HL-60 (cell line): ENCODE measurements at places on chromosomes 5 and 9.
A peak's percentile ranks its signal among the peaks of the same experiment; 100 is the strongest.

- DNase-seq, result no peak
Observed at GRCh38 chr9:112354081-112354743, 20.8 kb upstream of the PTBP3 start.

GRCh38 chr5:10731913-10732312 lies 29.1 kb downstream of the DAP start:
- DNase-seq, result no peak

DNA sequence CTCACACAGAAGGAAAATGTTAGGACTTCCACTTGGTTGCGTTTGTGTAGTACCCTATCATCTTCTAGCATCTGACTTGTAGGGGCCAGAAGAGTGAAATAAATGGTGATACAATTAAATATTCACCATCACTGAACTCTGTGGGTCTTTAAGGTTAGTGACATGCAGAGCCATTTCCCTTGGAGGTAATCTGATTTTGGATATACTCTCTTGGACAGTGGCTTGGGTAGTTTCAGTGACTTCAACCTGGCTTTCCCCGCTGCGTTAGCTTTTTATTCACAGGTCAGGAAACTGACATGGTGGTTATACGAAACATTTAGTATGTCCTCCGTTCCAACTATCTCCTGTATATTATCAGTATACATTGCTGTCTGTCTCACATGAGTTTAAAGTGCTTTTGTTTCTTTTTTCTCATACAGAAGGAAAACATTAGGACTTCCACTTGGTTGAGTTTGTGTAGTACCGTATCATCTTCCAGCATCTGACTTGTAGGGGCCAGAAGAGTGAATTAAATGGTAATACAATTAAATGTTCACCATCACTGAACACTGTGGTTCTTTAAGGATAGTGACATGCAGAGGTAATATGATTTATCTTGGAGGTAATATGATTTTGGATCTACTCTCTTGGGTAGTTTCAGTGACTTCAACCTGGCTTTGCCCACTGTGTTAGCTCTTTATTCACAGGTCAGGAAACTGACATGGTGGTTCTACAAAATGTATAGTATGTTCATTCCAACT lies 883.6 kb downstream of the TAF11L14 start:
- no peak for DNase-seq

GRCh38 chr5:73151766-73152410 lies 21.1 kb upstream of the TMEM174 start:
- no peak for DNase-seq

DNA sequence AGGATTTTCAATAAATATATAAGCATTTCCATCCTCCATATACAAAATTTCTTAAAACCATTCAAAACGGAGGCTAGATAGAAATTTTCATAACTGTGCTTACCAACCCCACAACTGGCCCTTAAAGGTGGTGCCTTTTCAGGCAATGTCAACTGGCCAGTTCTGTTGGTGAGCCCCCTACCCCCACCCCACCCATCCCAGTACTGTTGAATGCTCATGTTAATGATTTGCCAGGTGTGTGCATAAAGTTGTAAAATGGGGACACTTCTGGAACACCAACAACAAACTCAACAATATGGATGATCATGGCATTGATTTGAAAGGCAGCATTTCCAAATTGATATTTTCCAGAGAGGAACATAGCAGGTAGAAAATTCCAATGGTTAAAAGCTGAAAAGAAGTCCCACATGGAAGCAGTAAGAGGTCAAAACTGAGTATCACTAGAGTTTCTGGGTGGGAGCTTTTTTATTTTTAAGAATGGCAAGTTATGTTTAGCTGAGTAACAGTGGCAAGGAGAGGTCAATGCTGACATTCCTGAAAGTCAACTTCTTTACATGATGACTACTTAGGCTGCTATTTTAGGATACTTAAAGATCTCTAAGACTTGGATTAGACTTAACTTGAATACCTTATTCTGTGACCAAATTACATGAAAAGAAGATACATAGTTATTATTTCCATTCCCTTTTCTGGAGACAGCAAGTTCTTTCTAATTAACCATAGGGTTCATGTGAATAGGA lies 2.7 kb downstream of the LEAP2 start:
- DNase-seq, result no peak

DNA sequence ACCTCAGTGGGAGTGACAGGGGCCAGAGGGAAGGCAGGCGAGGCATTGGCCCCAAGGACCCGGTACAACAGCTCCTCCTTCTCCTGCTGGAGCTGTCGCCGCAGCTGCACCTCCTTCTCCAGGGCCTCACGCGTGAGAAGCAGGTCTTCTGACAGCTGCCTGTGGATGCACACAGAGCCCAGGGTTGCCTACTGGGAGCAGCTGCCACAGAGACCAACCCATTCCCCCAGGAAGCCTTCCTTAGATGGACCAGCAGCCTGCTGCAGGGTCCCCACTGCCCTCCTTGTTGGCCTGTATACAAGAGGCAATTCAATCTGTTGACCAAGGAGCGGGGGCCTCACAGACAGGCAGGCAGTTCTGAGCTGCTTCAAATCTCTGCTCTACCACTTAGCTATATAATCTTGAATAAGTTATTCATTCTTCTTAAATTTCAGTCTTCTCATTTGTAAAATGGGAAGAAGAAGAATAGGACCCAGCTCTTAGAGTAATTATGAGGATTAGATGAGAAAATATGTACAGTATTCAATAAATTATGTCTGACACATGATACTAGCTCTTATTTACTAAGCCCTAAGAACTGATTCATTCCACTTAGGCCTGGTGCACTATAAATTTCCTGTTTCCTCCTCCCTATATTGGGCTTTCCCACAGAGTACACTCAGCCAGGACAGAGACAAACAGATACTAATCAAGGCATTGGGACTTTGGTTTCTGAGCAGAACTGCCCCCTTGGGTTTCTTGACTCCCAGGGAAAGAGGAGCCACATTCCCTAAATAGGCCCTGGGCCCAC lies 26.1 kb upstream of the ANXA6 start:
- DNase-seq, result no peak

GRCh38 chr5:96004754-96005153 lies 43.1 kb upstream of the ELL2 start:
- DNase-seq, result no peak

DNA sequence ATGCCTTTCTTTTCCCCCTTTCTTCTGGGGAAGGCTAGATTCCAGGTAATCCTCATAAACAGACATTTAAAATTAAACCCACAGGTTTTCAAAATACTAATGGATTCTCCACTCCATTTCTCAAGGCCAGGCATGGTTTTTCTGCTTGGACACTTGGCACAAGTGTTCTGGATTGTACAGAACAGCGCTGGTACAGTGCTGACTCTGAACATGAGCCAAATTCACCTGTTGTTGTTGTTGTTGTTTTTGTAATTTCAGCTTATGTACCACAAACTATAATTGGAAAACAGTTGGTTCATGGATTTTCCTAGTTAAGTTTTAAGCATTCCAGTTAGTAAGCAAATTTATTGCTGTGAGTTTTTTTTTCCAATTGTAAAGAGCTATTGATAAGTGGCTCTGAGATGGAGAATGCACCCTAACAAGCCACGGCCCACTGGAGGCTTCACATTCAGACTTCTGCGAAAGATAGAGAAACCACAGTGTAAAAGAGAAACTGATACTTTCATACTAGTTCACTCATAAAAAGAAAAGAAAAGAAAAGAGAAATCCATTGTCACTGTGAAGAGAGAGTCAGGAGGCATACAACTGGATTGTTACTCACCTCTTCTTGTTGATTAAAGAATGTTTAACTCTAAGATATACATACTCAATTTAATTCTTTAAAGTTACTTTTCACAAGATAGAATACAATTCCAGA lies 16.2 kb upstream of the ITGA1 start:
- no peak for DNase-seq

- peak; percentile 65 for DNase-seq
Observed at GRCh38 chr9:136522314-136523237, 23.3 kb downstream of the NOTCH1 start.

DNA sequence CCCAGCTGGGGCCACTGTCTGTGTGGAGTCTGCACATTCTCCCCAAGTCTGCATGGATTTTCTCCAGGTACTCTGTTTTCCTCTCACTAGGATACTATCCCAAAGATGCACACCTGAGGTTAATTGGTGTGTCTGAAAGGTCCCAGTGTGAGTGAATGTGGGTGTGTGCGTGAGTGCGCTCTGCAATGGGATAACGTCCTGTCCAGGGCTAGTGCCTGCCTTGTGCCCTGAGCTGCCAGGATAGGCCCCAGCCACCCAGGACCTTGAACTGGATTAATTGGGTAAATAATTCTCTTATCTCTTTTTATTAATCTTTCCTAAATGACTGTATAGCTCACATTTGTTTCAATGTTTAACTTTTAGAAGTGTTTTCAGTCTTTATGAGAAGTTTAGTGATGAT lies 11.5 kb upstream of the PANK3 start:
- DNase-seq, result no peak

GRCh38 chr5:180466316-180466715 lies 27.9 kb upstream of the CNOT6 start:
- DNase-seq, result no peak

- no peak for DNase-seq
Observed at GRCh38 chr9:97987487-97987886, 4.3 kb downstream of the ANP32B start.
